ENCODE measurements at places on chromosomes 2 and 18. TPM values are rescaled to one million over a fixed set of nuclear protein-coding genes. Genes with fewer than 3 reads are reported as not detected.

Gene RAB17
- total RNA-seq = not detected

Gene KCNJ13
- total RNA-seq = not detected

Gene GCG
- total RNA-seq = not detected

DNA sequence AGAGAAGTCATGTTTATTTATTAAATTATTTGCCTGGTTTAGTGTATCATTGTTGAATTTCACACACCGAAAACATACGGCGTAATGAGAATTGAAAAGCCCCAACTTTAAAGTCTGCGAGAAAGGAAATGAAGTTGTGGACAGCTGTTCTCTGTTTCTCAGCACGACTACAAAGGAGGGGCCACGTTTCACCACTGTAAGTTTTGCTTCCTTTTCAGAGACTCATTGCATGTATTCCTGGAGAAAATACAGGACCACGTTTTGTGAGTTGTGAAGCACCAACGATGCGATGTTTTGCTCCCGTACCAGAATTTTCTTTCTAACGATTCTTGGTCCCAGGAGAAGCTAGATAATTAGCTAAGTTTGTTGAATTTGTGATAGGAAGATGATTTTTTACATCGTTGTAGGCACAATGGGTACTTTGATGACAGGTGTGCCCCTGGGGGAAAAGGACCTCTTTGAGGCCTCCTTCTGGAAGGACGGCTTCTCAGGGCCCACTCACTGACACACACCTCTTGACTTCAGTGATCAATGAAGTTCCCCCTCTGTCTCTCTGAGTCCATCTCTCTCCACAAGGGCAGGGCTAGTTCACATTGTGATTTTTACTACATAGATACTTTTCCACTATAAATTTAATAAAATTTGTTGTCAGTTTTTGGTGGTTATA is 23.7 kb upstream of the ACKR3 start:
- DNase-seq = peak; percentile 58

Gene DNAH7
- total RNA-seq = not detected

DNA sequence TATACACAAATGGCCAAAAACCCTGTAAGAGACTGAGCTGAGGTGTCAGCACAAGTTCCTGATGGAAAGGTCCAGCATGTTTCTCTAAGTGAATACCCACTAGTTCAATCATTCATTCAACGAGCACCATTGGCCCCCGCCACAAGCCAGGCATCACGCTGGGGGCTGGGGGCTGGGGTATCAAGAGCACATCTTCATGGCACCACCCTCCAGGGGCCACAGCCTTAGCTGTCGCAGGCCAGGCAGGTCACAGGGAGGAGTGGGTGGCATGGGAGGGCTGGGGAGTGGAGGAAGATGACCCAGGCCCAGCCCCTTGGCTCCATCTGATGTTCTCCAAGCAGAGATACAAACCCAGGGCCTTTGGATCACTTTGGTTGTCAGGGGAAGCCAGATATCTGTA is 97.9 kb downstream of the ACKR3 start:
- no peak for DNase-seq

- no peak for DNase-seq
Measured at GRCh38 chr2:54808661-54809060, 85.2 kb downstream of the EML6 start.

Gene L3MBTL4
- total RNA-seq = 0.41 TPM

Gene ALLC
- not detected for total RNA-seq

DNA sequence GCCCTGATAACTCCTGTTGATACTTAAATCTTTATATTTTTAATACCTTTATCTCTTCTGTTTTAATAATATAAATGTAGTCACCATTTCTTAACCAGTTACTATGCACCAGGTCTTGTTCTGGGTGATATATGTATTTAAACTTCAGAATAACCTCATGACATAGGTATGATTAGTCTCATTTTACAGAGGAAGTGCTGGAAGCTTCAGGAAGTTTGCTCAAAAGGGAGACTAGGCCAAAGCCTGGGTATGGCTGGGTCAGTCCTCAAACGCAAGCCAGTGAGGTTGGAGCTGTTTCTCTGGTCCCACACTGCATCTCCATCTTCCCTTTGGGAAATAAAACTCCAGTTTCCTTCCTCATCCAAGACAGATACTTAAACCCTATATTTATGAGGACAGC is 204.7 kb upstream of the TANK start:
- DNase-seq = no peak

Gene GMPPA
- total RNA-seq = 15.0 TPM

- DNase-seq = no peak
Measured at GRCh38 chr2:201797175-201797840, 9.0 kb upstream of the CDK15 start.

DNA sequence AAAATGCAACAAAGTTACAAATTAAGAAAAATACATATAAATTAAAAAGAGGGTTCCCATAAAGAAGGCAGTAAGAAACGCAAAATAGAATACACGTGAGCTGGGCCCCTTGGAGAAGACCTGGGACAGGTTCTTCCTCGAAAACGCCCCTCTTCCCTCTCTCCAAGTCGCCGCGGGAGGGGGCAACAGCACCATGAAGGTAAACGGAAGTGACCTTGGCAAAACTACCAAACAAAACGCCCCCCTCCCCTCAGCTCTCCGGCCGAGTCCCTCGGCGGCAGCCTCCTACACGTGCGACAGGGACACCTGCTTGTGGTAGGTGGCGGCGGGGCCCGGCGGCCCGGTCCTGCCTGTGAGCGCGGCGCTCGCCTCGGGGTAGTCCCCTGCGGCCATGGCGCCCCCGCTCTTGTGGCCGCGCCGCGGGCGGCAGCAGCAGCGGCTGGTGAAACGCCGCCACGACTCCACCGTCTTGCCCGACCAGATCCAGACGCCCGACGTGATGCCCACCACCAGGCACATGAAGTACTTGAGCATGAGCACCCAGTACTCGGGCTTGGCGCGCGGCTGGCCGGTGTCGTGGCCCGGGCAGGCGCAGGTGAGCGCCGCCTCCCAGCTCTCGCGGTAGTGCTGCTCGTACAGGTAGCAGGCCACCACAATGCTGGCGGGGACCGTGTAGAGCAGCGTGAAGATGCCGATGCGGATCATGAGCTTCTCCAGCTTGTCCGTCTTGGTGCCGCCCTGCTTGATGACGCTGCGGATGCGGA is 2.8 kb downstream of the FZD5 start:
- no peak for DNase-seq

DNA sequence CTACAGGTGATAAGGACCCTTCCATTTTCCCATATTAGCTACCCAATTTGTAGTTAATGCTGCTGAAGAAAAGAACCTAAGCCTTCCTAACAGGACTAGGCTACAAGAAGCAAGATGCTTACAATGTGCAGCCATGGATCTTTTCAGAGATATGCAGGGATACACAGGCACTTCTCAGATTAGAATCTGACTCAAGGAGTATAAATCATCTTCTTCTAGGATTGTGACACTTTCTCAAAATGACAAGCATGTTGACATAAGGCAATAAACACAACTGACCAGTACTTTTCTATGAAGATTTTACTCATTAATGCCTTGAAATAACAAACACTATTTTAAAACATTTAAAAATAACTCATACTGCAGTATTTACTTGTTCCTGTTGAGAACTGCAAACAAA is 127.9 kb upstream of the ACVR2A start:
- DNase-seq = no peak

Gene RPIA
- 27.5 TPM for total RNA-seq

GRCh38 chr2:61281321-61281720 is 119.3 kb downstream of the C2orf74 start:
- DNase-seq = no peak

Gene REEP1
- total RNA-seq = not detected

GRCh38 chr2:172572981-172573380 is 17.1 kb downstream of the PDK1 start:
- DNase-seq = no peak

GRCh38 chr2:168816369-168816768 is 13.9 kb downstream of the NOSTRIN start:
- DNase-seq = no peak

- DNase-seq = no peak
Measured at GRCh38 chr18:49648326-49648725, 86.5 kb downstream of the LIPG start.

Gene SKOR2
- not detected for total RNA-seq

Gene LRP1B
- total RNA-seq = not detected

Gene FAP
- not detected for total RNA-seq

- DNase-seq = no peak
Measured at GRCh38 chr18:5275872-5276271, 19.7 kb downstream of the ZBTB14 start.

Gene TGFA
- 0.58 TPM for total RNA-seq

Gene FAM168B
- total RNA-seq = 87.3 TPM

- DNase-seq = no peak
Measured at GRCh38 chr2:47196046-47196445, 40.9 kb upstream of the STPG4 start.

- DNase-seq = no peak
Measured at GRCh38 chr2:235502336-235502735, 8.5 kb downstream of the AGAP1 start.

Measured in CD8-positive, alpha-beta T cell (primary cell).